ENCODE measurements at places on chromosomes 5 and 9. TPM values are rescaled to one million over a fixed set of nuclear protein-coding genes. Genes with fewer than 3 reads are reported as not detected.

GRCh38 chr5:122121479-122122465 lies 7.6 kb upstream of the ZNF474 start:
- H3K4me3 ChIP-seq, result no peak overlapping the region
- DNase-seq, result peak; percentile 52
- H3K36me3 ChIP-seq, result no peaks in the 10 kb centered on the region
- peaks cover 7% of the 10 kb centered on the region for H3K4me1 ChIP-seq
- peak overlapping the region; percentile 8 for H3K27ac ChIP-seq
- no peaks in the 10 kb centered on the region for H3K27me3 ChIP-seq

GRCh38 chr5:175202463-175203068 lies 241.4 kb downstream of the DRD1 start:
- no peak overlapping the region for H3K4me3 ChIP-seq
- peaks cover 33% of the 10 kb centered on the region for H3K27me3 ChIP-seq
- no peaks in the 10 kb centered on the region for H3K36me3 ChIP-seq
- H3K27ac ChIP-seq, result no peak overlapping the region
- peak; percentile 65 for DNase-seq

GRCh38 chr5:134525683-134526482 lies 413 bp downstream of the JADE2 start:
- peak; percentile 55 for DNase-seq
- H3K27me3 ChIP-seq, result no peaks in the 10 kb centered on the region
- no peaks in the 10 kb centered on the region for H3K36me3 ChIP-seq

The CDC20B gene
- not detected for total RNA-seq

The ENC1 gene
- 24.5 TPM for total RNA-seq

The CATSPER3 gene
- 0.40 TPM for total RNA-seq

The LCN10 gene
- not detected for total RNA-seq

Data from PC-3 (cell line).